ENCODE measurements at places on chromosomes 3 and 15.

- DNase-seq: no peak
Measured at GRCh38 chr15:94212291-94212690, 19.1 kb upstream of the MCTP2 start.

GRCh38 chr3:181773921-181774320 is 62.2 kb downstream of the SOX2 start:
- no peak for DNase-seq

DNA sequence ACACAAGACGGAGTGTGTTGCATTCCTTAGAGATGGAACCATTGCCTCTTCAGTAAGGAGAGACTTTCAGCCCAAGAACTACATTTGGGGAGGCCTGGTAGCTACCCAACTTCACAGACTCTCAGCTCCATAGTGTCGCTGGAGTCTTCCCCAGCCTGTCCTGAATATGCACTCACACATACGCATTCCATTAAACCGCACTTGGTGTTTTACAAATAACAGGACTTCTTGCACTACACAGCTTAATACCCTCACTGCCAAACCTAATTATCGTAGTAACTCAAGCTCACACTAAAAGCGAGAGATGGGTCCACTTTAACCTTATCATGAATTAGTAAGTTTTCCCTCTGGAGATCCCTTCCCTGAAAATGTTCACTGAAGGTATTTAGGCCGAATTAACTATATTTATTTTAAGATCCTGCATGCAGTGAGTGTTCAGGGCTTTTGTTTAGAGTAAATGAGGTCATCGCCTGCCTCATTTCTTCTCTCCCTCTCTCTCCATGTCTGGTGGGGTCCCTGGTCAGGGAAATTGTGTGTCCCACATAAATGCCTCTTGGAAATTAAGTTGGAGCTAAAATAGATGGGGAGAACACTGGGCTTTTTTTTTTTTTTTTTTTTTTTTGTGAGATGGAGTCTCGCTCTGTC is 171.9 kb downstream of the FAM43A start:
- DNase-seq: no peak

- peak; percentile 31 for DNase-seq
Measured at GRCh38 chr3:177833332-177833731, 636.0 kb upstream of the TBL1XR1 start.

- no peak for DNase-seq
Measured at GRCh38 chr3:173395073-173395411, 2.5 kb upstream of the NLGN1 start.

- no peak for DNase-seq
Measured at GRCh38 chr15:75065467-75065850, 42.1 kb downstream of the PPCDC start.

DNA sequence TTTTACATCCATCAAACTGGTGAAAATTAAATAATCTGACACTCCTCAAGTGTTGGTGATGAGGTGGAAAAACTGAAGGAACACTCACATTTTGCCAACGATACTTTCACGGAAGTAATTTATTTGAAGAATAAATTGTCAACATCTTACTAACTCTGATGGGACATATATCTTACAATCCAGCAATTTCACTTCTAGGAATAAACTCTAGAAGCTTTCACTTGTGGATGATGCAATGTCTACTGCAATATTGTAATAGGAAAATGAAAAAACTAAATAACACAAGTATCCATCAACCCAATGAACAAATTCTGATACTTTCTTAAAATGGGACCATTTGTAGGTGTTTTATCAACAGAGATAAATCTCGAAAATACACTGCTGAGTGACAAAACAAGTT is 16.2 kb upstream of the LIPC start:
- no peak for DNase-seq

GRCh38 chr15:70033529-70034140 is 64.1 kb downstream of the TLE3 start:
- no peak for DNase-seq

GRCh38 chr3:16239086-16239770 is 25.5 kb downstream of the DPH3 start:
- DNase-seq: no peak

- DNase-seq: no peak
Measured at GRCh38 chr3:134002306-134002705, 27.4 kb downstream of the SLCO2A1 start.

GRCh38 chr3:179046497-179047353 is 24.9 kb downstream of the ZMAT3 start:
- no peak for DNase-seq

GRCh38 chr15:68924866-68925560 is 5.3 kb upstream of the SPESP1 start:
- peak; percentile 13 for DNase-seq

GRCh38 chr3:65922441-65922840 is 116.3 kb downstream of the MAGI1 start:
- DNase-seq: no peak

- no peak for DNase-seq
Measured at GRCh38 chr3:72177075-72178050, 392.4 kb upstream of the PROK2 start.

DNA sequence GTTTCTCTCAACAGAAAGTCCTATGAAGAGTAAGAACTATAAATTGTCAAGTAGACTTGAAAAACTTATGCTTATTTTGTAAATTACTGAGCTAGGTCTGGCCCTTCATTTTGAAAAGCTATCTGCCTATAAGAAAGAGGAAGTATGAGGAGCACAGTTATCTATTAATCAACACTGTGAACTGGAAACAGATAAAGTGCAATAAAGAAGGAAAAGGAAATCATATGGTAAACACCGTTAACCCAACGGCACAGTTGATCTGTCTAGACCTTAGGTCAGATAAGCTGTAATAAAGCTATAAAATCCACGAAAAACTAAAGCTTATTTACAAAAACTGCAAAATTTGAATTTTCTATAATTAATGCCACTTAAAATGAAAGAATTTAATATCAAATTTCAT is 242.5 kb downstream of the ZBTB20 start:
- no peak for DNase-seq

GRCh38 chr15:80878867-80879250 is 99.7 kb downstream of the CEMIP start:
- DNase-seq: no peak

- no peak for DNase-seq
Measured at GRCh38 chr15:91491101-91491950, 362.2 kb upstream of the SLCO3A1 start.

GRCh38 chr3:153072382-153072781 is 89.6 kb upstream of the RAP2B start:
- DNase-seq: no peak

DNA sequence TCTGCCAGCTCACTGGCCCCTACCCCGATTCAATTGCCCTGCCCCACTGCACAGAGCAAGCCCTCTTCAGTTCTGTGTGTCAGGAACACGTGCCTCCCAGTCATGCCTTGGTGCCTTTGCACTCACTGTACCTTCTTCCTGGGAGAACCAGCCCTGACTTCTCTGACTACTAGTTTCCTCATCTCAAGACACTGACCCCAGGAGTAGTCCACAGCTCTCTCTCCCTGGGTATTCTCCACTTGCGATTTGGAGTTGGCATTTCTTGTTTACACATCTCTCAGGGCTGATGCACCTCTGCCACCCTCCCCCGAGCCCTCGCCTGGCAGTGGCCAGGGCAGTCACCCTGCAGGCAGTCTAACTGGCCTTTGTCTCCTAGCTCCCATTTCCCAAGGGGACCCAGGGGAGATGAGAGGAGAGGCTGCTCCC is 5.7 kb downstream of the CISH start:
- no peak for DNase-seq

DNA sequence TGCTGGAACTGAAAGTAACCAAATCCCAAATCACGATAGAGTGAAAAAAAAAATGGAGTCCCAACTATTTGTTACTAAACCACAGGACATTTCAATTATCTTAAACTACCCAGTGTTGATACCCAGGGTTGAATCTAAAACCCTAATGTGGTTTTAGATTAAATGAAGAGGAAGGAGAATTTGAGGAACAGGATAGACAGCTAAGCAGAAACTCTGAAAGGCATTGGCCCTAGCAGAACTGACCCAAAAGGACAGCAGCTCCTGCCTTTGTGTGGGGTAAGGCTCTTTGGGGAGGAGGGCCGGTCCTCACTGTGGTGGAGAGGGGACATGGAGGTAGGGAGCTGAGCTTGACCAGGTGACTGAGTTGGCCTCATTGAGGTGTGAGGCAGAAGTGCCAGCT is 30.7 kb upstream of the SNRK start:
- DNase-seq: no peak

DNA sequence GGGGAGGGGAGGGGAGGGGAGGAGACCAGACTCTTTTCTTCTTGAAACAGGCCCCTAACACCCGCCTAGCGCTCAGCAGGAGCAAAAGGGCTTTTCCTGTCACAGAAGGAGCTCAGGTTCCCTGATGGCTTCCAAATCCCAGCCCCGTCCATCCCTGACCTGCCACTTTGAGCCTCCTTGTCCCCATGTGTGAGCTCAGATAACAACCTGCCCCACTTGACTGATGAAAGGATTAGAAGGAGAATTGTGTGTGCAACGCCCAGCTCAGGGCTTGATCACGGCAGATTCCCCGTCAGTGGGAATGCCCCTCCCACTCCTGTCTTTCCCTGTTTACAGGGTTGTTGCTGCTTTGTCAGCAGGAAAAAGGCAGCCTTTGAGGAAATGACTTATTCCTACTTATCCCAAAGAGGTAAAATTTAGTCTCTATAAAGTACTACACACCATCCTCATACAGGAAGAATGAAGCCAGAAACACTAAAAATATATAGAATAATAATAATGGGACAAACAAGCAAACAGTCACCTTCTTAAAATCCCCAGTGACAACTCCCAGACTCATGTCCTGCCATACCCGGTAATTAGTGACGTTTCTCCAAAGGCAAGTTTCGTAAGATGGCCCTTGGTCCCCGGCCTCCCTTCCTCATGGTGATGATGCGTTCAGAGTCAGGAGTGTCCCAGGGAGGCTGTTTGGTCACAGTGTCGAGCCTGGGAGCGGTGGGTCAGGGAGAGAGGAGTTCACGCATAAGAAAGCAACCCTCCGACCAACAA is 6.1 kb upstream of the LRRC15 start:
- DNase-seq: no peak

- no peak for DNase-seq
Measured at GRCh38 chr3:52044869-52045619, 11.3 kb downstream of the DUSP7 start.

DNA sequence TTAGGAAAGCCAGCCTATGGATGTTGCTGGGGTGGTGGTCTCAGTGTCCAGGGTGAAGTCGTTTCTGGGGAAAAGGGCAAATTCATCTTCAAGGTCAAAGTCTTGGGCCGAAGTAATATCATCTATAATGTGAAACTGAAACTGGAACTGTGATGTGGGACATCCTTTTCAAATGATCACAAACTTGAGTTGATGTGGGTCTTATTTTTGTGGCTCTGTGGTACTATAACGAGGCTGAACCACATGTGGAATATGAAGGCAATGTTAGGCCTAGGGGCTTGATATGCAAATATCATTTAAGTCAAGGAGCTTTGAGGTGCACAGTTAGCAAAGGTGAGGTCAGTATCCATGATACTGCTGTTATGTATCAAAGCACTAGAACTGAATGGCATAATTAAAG is 1.5 kb upstream of the CD200R1L start:
- no peak for DNase-seq

GRCh38 chr15:94286583-94286982 is 55.2 kb downstream of the MCTP2 start:
- DNase-seq: no peak

GRCh38 chr3:123678108-123678511 is 93.3 kb upstream of the HACD2 start:
- DNase-seq: no peak

DNA sequence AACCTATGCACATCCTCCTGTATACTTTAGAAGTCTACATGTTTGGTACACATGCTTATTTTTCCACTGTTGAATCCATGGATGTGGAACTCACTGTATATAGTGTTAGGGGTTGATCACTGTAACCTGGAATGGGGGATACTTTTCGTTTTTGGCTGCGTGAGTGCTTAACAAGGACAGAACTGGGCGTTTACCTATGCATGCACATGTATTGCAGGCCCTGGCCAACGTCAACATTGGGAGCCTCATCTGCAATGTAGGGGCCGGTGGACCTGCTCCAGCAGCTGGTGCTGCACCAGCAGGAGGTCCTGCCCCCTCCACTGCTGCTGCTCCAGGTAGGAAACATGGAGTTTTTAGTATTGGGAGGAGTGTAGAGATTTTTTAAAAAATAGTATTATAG is 2.3 kb downstream of the RPLP1 start:
- no peak for DNase-seq

DNA sequence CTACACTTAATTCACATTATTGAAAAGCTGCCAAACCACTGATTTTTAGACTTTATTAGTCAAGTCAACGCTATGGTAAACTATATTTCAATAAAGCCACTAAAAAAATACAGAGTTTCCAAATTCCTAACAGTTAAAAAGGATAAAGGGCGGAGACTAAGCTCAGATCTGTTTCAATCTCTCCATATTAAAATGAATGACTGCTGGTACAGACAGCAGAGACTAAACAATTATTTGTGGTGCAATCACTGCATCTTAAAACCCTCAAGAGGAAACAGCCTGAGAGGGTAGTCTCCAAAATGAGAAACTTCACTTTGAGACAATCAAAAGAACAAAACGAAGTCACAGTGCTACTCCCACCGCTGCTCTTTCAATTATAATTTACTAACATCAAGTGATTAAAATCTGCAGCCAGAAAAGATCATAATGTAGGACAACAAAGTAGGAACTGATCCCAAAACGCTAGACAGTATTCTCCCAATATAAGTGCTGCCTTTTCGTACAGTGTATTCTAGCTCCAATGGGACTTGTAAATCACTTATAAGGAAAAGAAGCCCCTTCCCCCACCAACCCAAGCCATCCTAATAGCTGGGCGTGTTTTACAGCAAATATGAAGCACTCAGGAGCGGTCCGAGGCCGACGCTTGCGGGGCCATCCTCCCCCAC is 1.2 kb downstream of the UBP1 start:
- DNase-seq: no peak

GRCh38 chr15:74382004-74382816 is 14.8 kb upstream of the CYP11A1 start:
- DNase-seq: peak; percentile 18

GRCh38 chr3:64410226-64410625 is 185.0 kb upstream of the PRICKLE2 start:
- no peak for DNase-seq

- DNase-seq: no peak
Measured at GRCh38 chr15:49620199-49620598, 419 bp downstream of the FAM227B start.

GRCh38 chr3:97720417-97720816 is 44.1 kb upstream of the ARL6 start:
- no peak for DNase-seq

GRCh38 chr15:26084771-26085170 is 221.6 kb upstream of the ATP10A start:
- no peak for DNase-seq

- DNase-seq: no peak
Measured at GRCh38 chr3:171200750-171201088, 174.2 kb upstream of the SLC2A2 start.
